ENCODE measurements at places on chromosomes 12 and 14.

GRCh38 chr14:51653079-51653774 lies 1.5 kb downstream of the FRMD6 start:
- DNase-seq = no peak

DNA sequence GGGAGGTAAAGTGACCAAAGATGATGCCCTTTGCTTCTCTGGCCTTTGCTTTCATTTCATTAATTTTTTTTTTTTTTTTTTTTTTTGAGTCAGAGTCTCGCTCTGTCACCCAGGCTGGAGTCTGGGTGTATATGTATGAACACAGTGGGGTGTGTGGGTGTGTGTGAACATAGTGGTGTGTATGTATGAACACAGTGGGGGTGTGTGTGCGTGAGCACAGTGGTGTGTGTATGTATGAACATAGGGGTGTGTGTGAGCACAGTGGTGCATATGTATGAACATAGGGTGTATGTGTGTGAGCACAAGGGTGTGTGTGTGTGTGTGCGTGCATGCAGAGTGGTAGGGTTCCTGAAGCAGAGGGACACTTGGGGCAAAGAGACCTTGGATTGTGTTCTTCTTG lies 9.6 kb downstream of the KLC1 start:
- no peak for DNase-seq

DNA sequence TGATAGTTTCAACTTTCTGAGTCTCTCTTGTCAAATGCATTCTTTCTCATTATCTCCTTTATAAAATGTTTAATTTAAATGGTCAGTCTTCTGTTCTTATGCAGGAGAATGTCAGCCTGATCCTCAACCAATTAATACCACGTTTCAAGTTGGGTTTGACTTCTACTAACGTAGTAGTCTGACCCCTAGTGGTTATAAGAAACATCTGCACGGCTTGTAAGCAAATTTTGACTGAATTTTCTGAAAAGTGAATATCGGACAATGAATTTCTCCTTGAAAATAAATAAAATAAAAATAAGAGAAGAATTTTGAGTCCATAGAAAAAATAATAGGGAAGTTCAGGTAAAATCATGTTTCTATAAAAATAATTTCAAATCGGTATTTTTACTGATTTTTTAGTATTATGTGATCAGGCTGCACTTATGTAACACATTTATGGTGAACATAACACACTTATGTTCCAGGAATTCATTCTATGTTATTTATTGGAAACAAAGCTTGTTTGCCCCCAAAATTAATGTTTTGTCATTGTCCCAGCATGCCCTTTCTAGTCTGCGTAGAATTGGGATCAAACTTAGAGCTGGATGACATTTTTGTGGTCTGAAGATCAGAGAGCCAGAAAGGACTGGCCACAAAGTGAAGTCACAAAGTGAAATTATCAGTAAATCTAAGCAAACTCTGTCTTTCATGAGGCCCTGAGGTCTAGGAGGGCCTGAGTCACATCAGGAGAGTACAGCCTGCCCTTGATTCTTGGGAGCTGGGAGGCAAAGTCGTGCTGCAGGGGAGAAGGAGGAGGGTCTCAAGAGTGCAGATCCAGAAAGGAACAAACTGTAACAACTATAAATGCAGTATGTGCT lies 101.2 kb upstream of the STXBP6 start:
- no peak for DNase-seq

- DNase-seq = no peak
Observed at GRCh38 chr12:131276501-131277185, 322.9 kb downstream of the ADGRD1 start.

GRCh38 chr12:130194154-130194553 lies 31.9 kb downstream of the FZD10 start:
- no peak for DNase-seq

GRCh38 chr12:45257185-45257930 lies 41.5 kb downstream of the ANO6 start:
- no peak for DNase-seq

Measured in urinary bladder (tissue), 4 donors.